Suppressor macrophage treated with lipopolysaccharide for 1 hour (primary cell): ENCODE measurements at places on chromosomes 6 and 20.

- DNase-seq, result no peak
Observed at GRCh38 chr20:45850926-45851325, 6.3 kb downstream of the ACOT8 start.

DNA sequence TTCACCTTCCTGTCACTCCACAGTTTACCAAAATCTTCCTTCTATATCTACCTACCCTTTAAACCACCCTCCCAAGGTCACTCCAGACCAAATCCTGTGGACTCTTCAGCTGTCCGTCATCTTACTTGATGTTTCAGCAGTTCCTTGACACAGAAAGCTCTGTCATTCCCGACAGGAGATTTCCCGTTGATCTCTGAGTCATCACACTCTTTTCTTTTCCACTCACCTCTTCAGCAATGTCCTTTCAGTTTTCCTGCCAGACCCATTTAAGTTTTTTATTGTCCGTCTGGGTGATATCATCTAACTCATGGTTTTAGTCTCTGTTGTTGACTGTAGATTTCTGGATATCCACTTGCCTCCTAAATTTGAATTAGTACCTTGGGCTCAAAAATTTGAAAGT is 69.9 kb upstream of the SCGN start:
- DNase-seq, result no peak

GRCh38 chr6:12051861-12052368 is 39.8 kb downstream of the HIVEP1 start:
- peak; percentile 84 for DNase-seq

DNA sequence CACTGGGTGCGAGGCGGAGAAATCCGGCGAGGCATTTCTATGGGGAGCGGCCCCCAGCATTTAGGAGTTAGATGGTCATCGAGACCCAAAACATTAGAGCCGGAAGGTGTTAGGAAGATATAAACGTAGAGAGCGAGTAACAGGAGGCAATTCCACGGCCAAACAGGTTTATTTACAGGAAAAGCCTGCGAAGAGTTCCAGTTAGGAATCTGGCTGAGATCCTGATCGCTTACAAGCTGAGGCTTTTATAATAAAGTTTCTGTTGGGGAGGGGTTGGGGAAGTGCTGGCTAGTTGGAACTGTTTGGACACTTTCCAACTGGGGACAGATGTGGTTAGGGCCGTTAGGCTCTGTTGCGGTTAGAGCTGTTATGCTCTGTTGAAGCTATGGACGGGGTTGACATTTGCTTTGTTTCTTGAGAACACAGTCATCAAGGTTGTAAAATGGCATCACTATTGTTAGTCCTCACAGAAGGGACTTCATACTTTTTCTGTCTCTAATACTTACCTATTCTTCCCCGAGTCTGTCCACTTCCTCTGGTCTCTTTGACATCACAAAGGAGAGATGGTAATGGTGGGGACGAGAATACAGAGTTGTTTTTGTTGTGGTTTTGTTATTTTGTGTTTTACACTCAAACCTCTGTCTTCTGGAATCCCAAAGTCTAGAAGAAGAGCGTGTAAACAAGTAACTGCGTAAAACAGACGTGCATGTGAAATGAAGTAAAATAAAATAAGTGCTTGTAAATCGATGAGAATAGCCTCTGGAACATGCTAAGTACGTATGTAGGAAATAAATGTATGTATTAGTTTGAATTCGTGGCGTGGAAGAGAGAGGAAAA is 554 bp upstream of the ZSCAN31 start:
- DNase-seq, result peak; percentile 45
